Activated CD8-positive, alpha-beta memory T cell treated with anti-CD3 and anti-CD28 coated beads, Interleukin-2, amount 50 U/mL, for 48 hours (primary cell): ENCODE measurements at places on chromosomes 4 and X.

GRCh38 chrX:30568136-30568535 is 9.4 kb downstream of the TASL start:
- DNase-seq, result no peak

DNA sequence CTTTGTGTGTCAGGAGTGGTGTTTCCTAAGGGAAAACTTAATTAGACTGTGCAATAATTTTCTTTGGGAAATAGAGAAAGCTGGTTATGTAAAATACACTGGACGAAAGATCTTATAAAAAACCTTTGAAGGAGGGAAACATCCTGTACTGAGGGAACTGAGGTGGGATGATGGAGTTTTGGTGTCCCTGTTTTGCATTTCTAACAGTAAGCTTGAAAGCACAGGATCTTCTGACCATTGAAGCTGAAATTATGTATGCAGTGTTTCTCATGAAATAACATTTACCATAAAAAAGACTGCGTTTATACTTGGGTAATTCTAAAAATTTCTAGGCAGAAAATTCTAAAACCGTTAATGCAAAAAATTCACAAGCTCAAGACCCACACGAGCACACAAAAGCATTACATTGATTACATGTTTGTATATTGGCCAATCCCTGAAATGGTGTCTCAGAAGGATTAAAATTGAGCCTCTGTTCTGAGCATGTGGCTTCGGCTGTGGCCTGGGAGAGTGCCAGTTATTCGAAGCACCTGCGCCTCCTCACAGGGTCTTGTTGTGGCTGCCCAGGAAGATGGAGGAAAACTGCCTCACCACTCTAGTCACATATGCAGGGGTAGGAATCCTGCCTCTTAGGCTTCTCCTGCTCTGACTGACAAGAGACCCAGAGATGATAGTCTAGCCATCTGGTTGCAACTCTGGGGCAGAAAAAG is 49.5 kb downstream of the JADE3 start:
- DNase-seq, result no peak

DNA sequence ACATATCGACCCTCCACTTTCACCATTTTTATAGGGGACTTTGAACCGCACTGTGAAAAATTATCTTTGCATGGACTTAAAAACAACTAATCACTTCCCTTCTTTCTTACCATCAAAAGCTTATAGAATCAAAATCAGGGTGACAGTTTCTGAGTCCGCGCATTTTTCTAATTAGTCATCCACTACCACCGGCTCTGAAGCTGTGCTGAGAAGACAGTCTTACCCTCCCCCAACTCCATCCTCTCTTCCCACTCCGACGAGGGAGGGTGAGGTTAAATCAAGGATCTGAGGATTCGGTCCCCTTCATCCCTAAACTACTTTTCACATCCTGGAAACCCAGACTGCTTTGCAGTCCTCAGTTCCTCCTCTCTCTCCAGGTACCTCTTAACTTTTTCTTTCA is 4.2 kb downstream of the DCTD start:
- DNase-seq, result no peak

DNA sequence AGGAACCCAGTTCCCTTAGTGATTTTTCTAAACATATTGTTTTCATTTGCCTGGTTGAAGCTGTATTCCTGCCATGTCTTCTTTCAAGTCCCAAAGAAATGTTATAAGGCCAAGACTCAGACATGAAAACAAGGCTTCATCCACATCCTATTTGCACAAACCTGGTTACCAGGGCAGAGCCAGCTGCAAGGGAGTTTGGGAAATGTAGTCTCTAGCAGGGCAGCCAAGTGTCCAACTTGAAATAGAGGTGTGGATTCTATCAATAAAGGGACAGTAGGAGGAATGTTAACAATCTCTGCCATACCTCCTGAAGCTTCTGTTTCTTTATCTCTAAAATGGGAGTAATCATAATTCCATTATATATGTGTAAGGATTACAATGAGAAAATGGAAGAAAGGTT is 56.6 kb downstream of the INTS12 start:
- DNase-seq, result no peak

- DNase-seq, result no peak
Observed at GRCh38 chr4:69330345-69331047, 50.2 kb downstream of the UGT2B28 start.

DNA sequence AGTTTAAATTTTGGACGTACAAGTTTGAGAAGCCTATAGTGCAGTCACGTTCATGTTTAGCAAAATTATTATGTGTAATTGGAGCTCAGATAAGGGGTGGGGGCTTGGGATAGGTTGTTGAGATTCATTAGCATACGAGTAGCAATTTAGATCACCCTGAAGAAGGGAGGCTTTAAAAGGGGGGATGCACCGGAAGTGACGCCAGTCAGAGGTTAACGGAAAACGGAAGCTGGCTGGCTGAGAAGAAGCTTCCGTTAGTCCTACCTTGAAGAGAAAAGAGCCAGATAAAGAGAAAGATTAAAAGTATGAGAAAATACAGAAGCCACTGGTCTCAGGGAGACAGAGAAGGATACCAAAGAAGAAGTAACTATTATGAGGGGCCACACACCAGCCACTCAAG is 1.1 kb upstream of the NXT2 start:
- DNase-seq, result no peak

DNA sequence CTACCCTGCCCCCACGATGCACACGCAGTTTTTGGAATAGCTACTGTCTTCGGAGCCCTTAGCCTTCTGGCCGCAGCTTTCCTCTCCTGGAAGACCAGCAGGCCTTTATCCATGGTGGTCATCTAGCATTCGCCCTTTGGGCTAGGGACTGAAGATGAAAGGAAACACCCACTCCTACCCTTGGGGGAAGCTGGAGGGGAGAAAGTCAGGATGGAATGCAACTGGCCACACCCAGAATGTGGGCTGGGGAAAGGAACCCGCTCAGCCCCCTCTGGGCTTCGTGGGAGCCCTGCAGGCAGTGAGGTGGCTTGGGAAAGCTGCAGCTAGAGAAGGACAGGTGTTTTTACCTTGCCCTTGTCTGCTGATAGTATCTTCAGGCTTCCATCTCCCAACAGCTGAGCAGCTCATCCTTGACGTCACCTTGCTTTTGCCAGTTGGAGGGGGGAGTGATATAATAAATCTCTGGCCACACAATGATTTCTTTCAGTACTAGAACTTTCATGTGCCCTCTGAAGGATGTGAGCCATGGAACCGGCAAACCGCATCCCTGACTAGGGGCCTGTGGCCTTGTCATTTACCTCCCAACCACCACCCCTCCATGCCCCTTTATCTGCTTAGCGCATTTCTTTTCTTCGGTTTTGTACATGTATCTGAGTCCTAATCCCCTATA is 59.0 kb downstream of the ELF4 start:
- no peak for DNase-seq

DNA sequence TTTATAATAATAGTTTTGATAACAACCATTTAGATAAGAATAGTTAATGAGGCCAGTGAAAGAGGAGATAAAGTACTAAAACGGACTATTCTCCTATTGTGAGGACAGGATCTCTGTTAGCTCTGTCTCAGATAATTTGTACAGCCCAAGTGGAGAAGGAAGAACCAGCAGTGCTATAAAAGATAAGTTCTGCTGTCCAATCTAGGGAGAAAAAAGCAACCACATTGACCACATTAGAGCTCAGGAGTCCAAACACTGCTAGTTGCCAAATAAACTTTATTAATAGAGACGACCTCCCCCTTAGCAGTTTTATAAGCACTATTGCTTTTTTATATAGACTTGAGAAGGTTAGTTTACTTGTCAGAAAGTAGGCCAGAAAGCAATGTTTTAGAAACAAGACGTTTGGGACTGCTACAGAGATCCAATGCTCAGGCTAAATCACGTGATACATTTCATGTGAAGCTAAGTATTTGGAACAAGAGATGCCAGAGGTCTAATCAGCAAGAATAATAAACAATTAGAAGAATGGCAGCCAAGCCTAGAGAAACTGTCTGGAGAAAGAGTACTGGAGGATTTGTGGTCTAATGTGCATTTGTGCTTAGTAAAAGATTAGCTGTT is 15.9 kb downstream of the IL15 start:
- DNase-seq, result no peak

DNA sequence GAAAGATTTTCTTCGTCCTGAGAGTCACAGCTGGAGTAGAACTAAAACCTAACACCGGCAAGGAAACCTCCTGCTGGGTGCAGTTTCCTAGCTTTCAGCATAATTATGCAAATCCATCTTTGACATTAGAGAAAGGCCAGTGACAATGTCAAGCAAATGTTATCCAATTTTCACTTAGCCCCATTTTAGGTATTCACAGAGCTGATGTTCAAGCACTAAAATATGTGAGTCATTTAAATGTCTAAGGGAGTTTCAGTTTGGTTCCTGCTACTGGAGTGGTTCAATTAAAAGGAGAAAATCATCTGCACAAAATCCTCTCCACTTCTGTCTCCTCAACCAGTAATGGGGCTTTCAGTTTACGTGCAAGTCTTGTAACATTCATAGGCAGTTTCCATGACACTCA is 37.1 kb upstream of the AMOT start:
- DNase-seq, result no peak

- DNase-seq, result no peak
Observed at GRCh38 chr4:35897808-35898207, 346.5 kb downstream of the ARAP2 start.

DNA sequence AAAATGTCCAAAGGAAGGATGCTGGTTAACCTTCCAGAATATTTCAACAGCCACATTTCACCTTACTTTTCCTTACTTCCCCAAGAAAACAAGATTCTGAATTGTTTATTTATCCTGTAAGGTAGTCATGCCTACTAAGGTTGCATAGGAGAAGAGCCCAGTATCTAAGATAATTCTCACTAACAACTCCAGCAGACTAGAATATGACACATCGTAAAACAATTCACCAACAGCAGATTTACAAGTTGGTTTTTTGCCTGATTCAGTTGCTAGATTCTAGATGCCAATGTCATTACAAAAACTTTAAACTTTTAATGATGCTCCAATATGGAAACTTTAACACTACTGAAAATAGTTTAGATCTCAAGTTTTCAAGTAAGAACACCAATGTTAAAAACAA is 176.4 kb downstream of the IL13RA2 start:
- no peak for DNase-seq

- DNase-seq, result no peak
Observed at GRCh38 chr4:67787311-67787710, 33.1 kb upstream of the GNRHR start.

GRCh38 chrX:2820136-2820771 is 8.5 kb upstream of the GYG2 start:
- DNase-seq, result no peak

DNA sequence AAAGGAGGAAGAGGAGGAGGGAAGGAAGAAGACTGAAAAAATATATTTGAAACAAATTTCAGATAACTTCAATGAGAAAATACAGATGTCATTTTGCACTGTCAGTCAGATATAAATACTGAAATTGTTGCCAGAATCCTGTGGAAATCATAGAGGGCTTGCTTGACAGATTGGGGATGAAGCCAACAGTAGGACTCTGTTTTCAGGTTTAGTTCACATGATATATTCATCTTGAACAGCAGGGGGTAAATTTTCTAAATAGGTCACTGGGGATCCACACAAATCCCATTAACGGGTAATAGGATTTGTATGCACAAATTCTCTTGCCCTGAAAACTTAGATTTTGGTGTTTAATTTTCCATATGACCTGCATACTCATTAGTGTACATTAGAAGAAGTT is 103.3 kb upstream of the PCDH18 start:
- no peak for DNase-seq

DNA sequence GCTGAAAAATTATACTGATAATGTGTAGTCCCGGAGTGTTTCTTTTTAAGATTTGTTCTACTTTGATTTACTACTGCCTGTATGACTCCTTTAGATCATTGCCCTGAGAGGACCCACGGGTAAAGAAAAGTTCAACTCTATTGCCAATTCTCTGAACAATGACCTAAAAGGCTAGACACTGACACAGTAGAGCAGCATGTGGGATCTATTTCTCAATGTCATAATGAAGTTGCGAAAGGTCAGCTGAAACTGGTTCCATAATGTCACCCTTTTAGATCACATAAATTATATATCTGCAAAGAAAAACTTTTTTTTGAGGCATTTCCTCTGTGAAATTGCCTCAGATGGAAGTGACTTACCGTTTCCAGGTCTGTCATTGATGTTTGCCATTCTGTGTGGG is 67.4 kb downstream of the GLRB start:
- no peak for DNase-seq

- no peak for DNase-seq
Observed at GRCh38 chrX:119411959-119412358, 12.8 kb downstream of the SLC25A43 start.

DNA sequence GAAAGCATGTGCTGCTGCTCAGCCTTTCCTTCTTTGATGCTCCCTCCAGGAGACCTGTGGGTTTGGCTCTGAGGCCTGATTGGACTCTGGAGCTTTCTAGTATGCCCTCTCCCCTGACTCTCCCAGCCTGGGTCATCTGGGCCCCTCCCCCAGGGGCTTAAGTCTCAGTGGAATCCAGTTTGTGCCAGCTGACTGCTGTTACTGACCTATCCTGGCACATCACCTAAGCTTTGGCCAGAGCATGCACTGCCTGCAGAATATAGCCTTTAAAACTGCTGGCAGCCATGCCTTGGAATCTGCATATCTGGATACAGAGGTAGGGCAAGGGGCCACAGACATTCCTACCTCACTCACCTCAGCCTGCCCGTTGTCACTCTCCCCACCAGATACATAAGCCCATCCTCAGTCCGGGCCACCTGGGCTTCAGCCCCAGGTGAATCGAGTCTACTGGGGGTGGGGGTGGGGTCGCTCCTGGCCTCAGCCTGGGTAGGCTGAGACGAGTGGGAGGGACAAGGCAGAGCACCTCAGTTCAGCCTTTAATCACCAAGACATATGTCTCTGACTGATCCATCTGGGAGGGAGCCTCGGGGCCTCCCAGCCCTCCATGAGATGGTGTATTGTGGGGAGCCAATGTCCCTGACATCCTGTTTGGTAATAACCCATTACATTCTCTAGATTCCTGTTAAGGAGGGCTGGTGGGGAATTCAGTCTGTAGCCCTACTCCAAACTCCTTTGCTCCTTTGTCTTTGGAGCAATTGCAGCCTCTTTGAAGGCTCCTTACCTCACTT is 61.2 kb downstream of the STARD8 start:
- no peak for DNase-seq

- no peak for DNase-seq
Observed at GRCh38 chr4:70734168-70734954, 12.6 kb downstream of the RUFY3 start.

DNA sequence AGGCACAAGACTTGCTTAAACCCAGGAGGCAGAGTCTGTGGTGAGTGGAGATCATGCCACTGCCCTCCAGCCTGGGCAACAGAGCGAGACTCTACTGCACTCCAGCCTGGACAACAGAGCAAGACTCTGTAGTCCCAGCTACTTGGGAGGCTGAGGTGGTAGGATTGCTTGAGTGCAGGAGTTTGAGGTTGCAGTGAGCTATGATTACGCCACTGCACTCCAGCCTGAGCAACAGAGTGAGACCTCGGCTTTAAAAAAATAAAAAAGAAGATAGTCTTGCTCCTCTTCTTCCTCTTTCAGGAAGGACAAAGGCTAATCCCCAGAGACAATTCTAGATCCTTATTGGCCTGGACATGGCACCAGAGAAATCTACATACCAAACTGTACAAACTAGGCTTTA is 5.7 kb upstream of the PPEF2 start:
- no peak for DNase-seq

GRCh38 chrX:52990848-52991247 is 32.5 kb upstream of the FAM156A start:
- no peak for DNase-seq
